NCI-H82 (cell line): ENCODE measurements at places on chromosomes 3 and 15.
A peak's percentile ranks its signal among the peaks of the same experiment; 100 is the strongest.

DNA sequence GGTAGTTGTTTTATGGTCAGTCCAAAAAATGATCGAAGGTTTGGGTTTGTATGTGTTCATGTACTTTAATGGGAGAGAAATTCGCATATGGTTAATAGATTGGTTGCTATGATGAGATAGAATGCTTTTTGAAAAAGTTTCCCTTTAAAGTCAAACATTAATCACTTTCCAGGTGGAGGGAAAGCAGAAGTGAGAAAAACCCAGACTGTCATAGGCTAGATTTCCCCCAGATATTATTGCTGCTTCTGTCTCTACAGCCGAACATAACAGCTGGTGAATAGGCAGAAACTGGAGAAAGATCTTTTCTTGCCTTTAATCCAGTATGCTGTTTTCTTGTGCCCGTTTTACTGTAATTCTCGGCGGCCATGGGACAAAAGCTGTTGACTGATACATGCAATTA lies 287.6 kb downstream of the SOX2 start:
- DNase-seq = no peak

- DNase-seq = no peak
These were observed 15.7 kb downstream of the PDIA5 start for GRCh38 chr3:123082370-123083065.

- peak; percentile 65 for DNase-seq
These were observed 11.9 kb downstream of the VGLL4 start for GRCh38 chr3:11631820-11632219.

DNA sequence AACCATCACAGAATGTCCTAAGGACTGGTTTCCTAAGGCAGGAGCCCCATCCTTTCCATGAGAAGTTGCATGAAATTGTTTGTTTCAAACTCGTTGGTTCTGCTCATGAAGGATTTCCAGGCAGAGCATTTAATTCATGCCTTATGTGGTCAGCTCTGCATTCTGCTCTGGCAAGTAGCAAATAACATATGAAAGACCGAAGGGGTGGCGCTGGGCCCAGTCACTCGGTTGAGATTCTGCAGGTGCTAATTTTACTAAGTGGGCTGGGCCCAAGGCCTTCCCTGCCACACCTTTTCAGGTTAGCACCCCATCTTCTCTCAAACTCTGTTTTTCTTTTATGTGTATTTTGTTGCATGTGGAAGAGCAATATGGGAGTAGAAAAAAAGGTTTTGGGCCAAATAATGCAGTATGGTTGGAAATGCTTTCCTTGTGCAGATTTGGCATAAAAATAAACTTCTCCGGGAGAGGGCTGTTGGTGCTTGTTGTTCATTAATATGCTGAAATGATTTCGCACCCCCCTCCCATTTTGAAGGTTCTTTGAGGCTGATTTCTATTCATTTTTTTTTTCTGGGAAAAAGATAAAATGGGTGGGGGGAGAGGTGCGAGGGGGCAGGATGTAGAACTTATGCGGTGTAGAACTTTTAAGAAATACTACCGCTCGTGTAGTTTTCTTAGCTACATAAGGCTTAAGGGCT lies 182.9 kb upstream of the FEZF2 start:
- DNase-seq = no peak

DNA sequence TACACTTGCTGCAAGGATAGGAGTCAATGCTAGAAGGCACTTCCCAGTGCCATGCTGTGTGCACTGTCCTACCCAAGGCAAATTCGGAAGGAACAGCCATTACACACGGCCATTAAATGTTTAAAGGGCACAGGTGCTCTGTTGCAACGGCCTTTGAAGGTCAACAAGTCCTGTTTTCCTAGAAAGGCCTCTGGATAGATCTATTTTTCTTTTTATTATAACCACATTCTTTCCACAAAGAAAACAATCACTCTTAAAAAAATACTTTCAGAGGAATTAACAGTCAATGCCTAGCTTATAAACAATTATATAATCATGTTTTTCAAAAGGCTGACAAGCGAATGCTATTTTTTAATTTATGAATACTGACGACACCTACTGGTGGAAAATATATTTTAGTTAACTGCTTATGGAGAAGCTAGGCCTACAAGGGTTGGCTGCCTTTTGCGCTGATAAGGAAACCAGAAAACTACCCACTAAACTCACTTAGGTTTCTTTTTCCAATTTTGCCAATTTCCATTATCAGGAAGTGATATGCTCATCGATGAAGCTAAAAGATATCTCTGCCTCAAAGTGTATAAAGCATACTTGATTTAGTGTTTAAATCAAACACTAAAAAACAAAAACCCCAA lies 2.4 kb downstream of the ARHGEF3 start:
- peak; percentile 72 for DNase-seq

DNA sequence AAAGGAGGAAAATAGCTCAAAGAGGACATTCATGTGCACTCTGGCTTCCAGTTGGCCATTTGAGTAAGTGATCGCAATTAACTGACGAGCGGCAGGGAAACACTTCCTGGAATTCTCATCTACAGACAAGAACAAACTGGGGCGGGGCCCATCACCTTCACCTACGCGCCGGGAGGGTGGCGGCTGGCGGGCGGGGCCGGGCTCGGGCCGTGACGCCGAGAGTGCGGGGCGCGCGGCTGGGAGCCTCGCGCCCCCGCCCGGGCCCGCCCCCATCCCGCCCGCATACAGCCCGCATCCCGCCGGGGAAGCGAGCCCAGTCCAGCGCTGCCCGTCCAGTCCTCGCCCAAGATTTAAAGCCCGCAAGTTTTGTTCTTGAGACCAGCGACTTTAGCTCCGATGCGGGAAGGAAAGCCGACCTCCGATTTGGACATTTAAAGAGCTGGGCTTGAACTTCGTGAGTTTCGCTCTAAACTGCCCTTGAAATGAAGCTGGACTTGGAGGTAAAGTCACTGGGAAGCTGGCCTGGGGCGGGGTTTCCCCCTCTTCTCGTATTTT lies at the start of gene B3GNT5:
Gene B3GNT5 (plus strand): TSS at position 281 of the 555 bp plus-strand sequence. CDS start 16,546 bp downstream, outside the sequence.
- no peak for DNase-seq

DNA sequence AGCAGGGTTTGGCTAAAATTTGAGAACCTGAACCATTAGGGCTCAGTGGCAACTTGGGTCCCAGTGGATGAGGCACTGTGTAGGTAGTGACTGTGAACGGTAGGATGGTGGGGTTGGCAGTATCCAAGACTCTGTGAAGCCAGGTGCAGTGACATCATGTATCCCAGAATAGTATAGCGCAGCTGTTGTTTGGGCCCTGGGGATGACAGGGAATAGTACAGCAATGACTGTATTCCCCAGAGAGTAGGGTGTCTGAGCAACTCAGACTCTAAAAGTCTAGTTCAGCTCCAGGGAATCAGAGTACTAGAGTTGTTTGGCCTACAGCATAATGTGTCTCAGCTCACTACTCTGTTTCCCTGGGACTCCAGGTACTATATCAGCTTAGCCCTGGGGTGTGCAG lies 20.7 kb upstream of the PPP2R3A start:
- DNase-seq = no peak

GRCh38 chr3:30475038-30475808 lies 131.2 kb upstream of the TGFBR2 start:
- no peak for DNase-seq

GRCh38 chr15:78067328-78068228 lies 9.9 kb downstream of the TBC1D2B start:
- peak; percentile 85 for DNase-seq

DNA sequence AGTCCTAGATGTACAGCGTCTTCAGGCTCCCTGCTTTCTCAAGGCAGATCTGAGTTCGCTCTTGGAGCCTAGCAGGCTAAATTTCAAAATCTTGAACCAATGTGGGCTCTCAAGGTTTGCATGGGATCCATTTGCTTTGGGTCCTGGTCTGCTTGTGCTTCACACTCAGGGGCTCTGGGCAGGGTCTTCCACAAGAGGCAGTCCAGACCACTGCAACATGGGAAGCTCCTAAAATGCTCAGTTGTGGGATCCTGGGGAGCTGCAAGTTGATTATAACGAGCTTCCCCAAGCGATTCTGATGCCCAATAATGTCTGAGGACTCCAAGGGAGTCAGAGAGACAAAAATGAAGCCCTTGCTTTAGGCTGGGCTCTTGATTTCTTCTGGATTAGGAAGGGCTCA lies 6.7 kb downstream of the NUTM1 start:
- DNase-seq = no peak

GRCh38 chr3:152069871-152070270 lies 196.4 kb downstream of the SUCNR1 start:
- DNase-seq = no peak

DNA sequence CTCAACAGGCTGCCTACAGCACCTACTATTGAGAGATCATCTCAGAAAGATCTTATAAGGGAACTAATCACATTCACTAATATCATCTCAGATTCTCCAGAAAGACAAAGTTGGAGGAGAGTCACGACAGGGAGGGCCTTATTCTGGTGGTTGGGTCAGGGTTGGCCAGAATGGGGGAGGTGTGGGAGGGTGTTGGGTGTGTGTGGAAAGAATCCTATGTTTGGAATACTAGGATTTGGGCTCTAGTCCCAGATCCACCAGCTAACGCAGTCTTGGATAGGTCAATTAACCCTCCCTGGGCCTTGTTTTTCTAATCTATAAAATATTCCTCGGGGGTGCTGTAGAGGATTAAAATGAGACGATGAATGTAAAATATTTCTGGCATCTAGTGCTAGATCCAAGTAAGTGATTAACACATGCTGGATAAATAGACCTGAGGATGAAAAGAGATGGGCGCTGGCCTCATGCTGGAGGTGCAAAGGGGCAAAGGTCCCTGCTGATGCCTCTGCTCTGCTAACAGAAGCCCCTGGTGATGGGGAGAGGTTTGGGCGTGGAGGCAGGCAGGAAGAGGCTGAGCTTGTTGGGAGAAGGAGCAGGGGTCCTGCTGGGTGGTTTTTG lies 67.6 kb upstream of the ETV5 start:
- DNase-seq = no peak

DNA sequence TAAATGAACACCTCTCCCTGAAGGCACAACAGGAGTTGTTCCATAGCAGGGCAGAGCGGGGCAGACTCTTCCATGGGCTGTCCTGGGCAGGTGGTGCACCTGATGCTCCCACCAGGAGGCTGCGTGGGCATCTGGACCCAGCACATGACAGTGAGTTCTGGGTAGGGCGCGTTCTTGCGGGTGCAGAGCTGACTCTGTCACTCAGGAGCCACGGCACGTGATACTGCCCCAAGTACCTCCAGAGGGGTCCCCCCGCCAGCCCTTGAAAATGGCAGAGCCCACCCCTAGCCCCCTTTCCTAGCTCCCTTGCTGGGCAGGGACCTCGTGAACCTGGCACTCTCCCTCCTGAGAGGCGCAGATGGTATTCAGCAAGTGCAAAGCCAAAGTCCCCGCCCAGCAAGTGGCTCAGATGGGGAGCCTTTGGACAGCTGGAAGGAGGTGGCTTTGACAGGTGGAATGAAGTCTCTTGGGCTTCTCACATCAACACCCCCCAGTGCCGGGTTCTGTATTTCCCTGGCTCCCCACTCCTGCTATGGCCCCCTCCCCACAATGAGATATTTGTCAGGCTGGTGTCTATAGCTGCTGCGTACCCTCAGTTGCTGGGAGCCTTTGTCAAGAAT lies 172.1 kb downstream of the TBC1D2B start:
- DNase-seq = no peak
